Stimulated activated CD4-positive, alpha-beta T cell treated with anti-CD3 and anti-CD28 coated beads, Interleukin-15, amount 100 ng/mL, for 24 hours (primary cell): ENCODE measurements at places on chromosomes 6 and 20.

GRCh38 chr6:40586369-40587201 is 579 bp downstream of the LRFN2 start:
- DNase-seq, result peak; percentile 28

DNA sequence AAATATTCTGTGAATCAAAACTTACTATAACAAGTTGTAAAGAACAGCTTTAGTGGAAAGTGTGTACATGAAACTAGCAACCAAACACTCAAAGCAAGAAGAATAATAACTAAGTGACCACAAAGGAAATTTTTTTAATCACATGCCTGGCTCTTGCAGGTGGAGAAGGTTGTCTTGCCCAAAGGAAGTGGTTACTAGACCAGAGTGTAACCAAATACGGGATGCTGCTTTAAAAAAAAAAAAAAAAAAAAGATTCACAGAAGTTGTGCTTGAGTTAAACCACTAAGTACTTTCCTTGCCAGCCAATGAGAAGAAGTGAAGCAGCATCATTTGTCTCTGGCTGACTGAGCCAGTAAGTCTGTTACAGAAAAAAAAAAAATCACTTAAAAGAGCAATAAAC is 19.1 kb upstream of the HLA-DQB1 start:
- DNase-seq, result no peak

DNA sequence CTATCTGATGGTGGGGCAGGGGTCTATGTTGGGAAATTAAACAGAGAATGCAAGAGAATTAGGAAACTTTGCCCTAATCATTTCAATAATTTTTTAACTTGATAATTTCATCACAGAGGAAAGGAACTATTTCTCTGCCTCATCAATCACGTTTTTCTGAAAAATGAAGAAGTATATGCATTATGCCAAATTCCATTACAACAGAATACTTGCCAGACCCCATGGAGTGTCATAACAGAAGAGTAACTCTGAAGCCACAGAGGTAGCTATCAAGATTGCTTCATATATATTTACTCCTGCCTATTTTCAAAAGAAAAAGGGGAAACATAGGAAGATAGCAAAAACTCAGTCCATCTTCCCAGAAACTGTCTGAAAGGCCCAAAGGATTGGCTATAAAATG is 5.7 kb upstream of the USP49 start:
- DNase-seq, result no peak

GRCh38 chr6:149934249-149935156 is 7.3 kb upstream of the ULBP2 start:
- peak; percentile 75 for DNase-seq

- DNase-seq, result no peak
Measured at GRCh38 chr6:154520280-154520679, 9.8 kb upstream of the CNKSR3 start.

DNA sequence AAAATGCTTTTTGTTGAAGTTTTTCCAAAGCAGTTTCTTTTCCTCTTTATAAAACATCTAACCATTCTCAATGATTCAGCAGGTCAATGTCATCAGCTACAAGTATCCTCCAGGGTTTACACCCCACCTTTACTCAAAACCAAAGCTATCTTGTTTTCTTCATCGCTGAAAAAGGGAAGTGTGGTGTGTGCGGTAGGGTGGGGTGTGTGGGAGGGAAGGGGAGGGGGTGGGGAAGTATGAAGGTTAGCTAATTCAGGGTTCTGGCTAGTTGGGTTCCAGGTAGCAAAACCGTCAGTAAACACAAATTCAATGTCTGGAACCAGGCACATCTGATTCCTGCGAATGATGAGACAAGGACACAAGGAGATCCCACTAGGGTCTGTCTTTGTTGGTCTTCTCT is 189.6 kb downstream of the GJA10 start:
- peak; percentile 59 for DNase-seq

- peak; percentile 5 for DNase-seq
Measured at GRCh38 chr6:109660526-109661320, 30.3 kb downstream of the AK9 start.

- DNase-seq, result no peak
Measured at GRCh38 chr6:93248631-93249030, 170.7 kb downstream of the EPHA7 start.

DNA sequence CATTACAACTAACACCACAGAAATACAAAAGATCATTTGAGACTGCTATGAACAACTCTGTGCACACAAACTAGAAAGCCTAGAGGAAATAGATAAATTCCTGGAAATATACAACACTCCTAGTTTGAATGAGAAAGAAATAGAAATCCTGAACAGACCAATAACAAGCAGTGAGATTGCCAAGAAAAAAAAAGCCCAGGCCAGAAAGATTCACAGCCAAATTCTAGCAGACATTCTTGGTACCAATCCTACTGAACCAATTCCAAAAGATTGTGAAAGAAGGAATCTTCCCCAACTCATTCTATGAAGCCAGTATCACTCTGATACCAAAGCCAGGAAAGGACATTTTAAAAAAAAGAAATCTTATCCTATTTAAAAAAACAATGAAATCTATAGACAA is 7.0 kb upstream of the CDK19 start:
- DNase-seq, result no peak

GRCh38 chr20:46311039-46311650 is 2.8 kb upstream of the CDH22 start:
- no peak for DNase-seq

GRCh38 chr6:4979426-4979825 is 24.4 kb downstream of the RPP40 start:
- DNase-seq, result no peak

GRCh38 chr6:134117409-134117808 is 65.0 kb upstream of the SLC2A12 start:
- no peak for DNase-seq

DNA sequence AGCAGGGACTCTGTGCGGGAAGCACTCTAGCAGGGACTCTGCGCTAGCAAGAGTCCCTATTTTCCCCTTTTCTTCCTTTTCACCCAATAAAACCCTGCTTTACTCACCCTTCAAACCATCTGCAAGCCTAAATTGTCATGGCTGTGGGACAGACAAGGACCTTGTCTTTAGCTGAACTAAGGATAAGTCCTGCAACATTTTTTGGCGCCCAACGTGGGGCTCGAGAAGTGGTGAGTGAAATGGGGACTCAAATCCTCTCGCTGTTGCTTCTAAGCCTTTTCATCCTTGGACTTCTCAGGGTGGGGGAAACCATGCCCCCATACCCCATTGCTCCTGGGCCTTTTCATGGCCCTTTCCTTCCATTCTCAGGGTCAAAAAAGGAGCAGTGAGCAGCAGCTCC is 46.4 kb downstream of the IMPG1 start:
- no peak for DNase-seq

DNA sequence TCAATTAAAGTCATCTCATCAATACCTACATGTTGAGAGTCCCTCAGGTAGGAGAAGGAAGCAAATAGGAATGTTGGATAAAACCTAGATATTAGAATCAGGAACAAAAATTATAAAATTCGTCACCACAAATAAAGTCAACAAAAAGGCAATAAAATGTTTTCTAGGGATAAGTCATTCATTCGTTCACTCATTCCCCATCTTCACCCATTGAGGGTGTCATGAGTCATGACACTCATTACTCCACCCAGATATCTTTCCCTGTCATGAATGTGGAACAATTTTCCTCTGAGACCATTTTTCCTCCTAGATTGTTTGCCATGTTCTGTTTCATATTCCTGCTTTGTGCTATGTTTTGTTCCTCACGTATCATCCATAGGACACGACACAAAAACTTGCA is 50.9 kb upstream of the OLIG3 start:
- no peak for DNase-seq

DNA sequence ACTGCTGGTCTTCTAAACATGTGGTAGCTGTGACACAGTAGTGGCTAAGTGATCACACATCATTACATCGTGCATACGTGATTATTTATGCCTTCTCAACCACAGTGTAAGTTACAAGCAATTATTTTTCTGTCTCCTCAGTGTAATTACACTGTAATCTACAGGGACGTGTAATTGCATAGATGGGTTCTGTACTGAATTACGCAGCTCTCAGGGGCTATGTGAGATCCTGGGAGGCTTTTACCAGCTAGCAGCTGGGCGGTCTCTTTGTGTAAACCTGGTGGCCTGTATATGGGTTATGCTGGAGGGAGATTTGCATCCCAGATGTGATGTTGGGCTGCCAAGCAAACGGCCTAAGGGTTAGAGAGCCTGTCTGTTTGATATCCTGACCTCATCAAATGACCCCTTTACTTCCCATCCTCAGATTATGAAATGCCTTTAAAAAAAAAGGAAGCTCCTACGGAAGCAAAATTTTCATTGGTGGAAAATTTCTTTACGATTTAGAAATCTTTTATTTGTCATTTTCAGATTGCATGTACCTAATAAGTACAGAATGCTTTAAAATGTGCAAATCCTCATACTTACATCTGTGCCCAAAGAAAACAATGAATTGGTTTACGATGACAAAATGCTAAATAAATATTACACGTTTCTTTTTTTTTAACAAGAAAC is 402.8 kb upstream of the JAG1 start:
- no peak for DNase-seq

GRCh38 chr20:44616604-44616964 is 34.2 kb downstream of the PKIG start:
- DNase-seq, result no peak

- peak; percentile 52 for DNase-seq
Measured at GRCh38 chr6:132354517-132355167, 46.6 kb downstream of the MOXD1 start.

- peak; percentile 55 for DNase-seq
Measured at GRCh38 chr6:111985202-111985731, 68.6 kb upstream of the CCN6 start.

- DNase-seq, result no peak
Measured at GRCh38 chr20:22381812-22382416, 202.5 kb downstream of the FOXA2 start.

DNA sequence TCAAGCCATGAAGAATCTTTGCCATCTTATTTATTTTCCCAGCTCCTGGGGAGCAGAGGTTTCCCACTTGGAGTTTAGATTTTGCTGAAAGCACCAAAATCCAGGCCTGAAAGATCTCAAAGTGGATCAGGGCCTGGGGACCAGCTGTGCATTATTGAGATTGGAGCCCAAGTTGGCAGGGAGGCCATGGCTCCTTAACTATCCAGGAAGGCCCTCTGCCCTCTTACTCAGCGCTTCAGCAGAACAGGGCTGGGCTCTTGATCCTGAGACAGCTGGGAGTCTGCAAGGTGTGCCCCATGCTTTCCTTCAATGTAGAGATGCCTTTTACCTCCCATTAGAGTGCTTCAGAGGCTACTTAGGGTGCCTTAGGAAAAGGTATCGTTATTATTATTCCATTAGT is 24.6 kb downstream of the FOXO3 start:
- DNase-seq, result no peak

- no peak for DNase-seq
Measured at GRCh38 chr6:18391023-18391422, 3.9 kb downstream of the RNF144B start.

GRCh38 chr6:34618430-34619182 is 62.5 kb upstream of the SPDEF start:
- no peak for DNase-seq

DNA sequence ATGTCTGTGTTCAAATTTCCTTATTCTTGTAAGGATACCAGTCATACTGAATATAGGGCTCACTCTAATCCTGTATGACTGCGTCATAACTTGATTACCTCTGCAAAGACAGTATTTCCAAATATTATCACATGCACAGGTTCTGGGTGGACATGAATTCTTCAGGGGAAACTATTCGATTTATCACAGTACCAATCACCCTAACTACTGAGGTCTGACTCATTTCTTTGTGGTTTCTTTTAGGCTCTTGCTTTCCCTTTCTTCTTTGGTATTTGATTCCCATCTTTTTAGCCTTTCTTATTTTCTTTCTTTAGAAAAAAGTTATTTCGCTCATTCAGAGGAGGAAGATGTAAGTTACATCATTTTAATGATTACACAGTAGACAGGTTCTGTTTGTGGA is 40.3 kb upstream of the TBX18 start:
- no peak for DNase-seq

DNA sequence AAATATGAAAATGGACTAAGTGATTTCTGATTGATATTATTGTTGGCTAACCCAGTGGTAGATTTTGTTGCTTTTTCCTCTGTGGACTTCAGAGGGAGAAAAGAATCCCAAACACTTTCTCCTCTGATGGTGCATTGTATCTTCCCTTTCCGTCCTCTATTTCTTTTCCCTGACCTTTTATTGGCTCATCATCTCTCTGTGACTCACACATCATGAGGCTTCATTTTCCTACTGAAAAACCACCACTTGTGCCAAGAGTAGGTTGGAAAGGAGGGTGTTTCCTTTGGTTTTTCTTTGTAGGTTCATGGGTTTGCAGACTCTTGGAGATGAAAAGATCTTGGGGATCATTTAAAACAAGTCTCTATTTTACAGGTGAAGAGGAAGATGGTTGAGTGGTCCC is 311.7 kb upstream of the JAG1 start:
- no peak for DNase-seq

- peak; percentile 38 for DNase-seq
Measured at GRCh38 chr6:44932651-44933091, 395.5 kb upstream of the RUNX2 start.

GRCh38 chr20:44596010-44596409 is 13.6 kb downstream of the PKIG start:
- DNase-seq, result no peak

GRCh38 chr6:45036103-45036502 is 292.0 kb upstream of the RUNX2 start:
- no peak for DNase-seq

- DNase-seq, result no peak
Measured at GRCh38 chr6:14871221-14871620, 374.6 kb upstream of the JARID2 start.

GRCh38 chr6:45921691-45922281 is 93.9 kb downstream of the CLIC5 start:
- no peak for DNase-seq

- DNase-seq, result no peak
Measured at GRCh38 chr6:170416959-170417606, 110.5 kb downstream of the FAM120B start.

DNA sequence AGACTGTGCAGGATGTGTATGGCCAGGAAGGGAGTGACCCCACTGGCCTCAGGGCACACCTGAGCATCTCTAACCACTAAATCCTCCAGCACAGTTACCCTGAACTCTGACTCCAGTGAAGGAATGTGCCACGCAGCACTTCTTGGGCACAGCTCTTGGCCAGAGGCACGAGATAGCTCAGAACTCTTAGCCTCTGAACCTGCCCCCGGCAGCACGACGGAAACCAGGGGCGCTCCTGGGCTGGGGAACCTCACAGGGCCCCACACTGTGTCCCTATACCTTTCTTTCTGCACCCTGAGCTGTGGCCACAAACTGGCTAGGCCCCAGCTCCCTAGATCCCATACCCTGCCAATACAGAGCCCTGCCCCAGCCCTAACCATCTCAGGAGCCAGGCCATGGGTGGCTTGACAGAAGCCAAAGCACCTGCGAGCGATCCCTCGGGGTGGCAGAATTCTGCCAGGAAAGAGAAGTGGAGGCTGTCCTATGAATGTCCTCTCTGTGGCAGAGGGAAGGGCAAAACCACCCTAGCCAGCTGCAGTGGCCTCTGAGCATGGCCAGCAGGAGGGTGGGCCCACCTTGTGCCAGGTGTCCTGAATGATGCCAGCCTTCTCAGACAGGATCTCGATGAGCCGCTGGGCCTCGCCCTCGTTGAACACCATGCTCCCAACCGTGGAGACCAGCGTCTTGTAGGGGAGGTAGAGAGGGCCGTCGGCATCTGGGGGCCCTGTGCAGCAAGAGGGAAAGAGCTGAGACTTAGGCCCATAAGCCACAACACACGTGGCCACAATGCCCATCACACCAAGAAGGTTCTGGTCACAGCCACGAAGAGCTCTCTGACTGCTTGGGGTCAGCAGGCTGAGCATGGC is 39.4 kb downstream of the RRBP1 start:
- no peak for DNase-seq

- DNase-seq, result no peak
Measured at GRCh38 chr6:168493976-168494375, 53.0 kb downstream of the SMOC2 start.

- no peak for DNase-seq
Measured at GRCh38 chr6:124197148-124197547, 393.5 kb downstream of the NKAIN2 start.
